ENCODE measurements at places on chromosomes 2 and 18.
A peak's percentile ranks its signal among the peaks of the same experiment; 100 is the strongest.

- DNase-seq: no peak
These were observed 435.6 kb upstream of the REG3G start for GRCh38 chr2:78589871-78590270.

GRCh38 chr2:24077535-24077877 lies 1.4 kb upstream of the SF3B6 start:
- DNase-seq: no peak

- no peak for DNase-seq
These were observed 181.4 kb downstream of the TMEM18 start for GRCh38 chr2:495745-496275.

DNA sequence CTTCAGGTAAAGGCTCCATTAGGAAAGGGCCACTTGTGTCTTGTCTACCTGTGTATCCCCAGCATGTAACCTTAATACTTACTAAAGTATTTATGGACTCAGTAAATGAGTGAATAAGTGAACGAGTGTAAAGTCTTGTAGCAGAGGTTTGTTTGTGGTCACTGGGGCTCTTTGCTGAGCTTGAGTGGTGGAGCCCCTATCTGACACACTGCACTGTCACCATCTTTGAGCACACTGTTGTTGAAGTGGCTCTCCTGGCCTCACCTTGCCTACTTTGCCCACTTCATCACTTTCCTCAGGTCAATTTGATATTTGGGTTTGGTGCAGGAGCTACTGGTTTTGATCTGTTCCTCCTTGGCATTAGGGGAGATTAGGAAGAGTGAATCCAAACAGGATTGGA lies 39.3 kb upstream of the ZEB2 start:
- DNase-seq: no peak

GRCh38 chr18:41955688-41956087 lies 654 bp downstream of the PIK3C3 start:
- DNase-seq: no peak

GRCh38 chr2:72236445-72237067 lies 88.9 kb upstream of the CYP26B1 start:
- DNase-seq: no peak

- DNase-seq: no peak
These were observed 50.2 kb downstream of the TTC21B start for GRCh38 chr2:165903406-165903805.

- DNase-seq: no peak
These were observed 1064.0 kb upstream of the GYPC start for GRCh38 chr2:125591954-125592353.

DNA sequence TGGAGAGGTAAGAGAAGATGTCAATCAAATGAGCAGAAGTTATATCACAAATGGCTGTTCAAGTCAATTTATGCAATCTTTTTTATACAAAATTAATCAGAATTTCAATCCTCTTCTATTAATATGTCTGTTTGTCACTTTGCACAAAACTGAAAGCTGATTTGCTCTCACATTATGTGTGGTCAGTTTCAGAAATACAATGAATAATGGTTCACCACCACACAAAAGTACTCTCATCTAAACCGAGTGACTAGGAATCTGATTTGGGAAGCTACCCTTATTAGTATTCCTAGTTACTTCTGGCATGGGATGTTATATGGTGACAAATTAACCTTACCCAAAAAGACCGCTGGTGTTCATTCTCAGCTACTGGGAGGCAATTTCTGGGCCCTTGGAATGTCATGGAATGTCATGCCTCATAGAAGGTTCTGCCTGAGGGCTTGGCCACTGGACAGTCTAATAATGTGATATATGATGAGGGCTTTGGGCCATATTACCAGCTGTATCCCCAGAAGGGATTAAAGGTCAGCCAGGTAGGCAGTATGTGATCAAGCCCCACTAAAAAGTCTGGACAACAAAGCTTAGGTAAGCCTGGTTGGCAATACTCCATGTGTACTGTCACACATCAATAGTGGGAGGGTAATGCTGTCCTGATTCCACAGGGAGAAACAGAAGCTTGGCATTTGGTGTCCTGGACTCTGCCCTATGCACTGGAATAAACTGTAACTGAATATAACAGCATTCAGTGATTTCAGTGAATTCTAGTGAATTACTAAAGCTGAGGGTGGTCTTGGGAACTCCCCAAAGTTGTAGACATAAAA lies 113.2 kb downstream of the PIGN start:
- DNase-seq: no peak

DNA sequence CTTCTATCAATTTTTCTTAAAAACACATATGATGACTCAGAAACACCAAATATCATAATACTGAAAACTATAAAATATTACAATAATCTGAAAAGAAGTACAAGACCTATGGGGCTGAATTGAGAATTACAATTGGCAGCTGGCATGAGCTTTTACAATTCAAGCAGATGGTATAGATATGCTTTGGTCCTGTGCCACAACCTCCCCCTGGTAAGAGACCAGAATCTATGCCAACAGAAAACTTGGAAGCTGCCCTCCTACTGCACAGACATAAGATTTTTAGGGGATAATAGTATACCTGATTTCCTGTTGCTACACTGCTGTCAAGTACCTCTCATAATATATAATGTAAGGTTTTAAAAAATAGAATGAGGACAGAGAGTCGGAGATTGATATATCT lies 46.8 kb upstream of the CDH7 start:
- no peak for DNase-seq

DNA sequence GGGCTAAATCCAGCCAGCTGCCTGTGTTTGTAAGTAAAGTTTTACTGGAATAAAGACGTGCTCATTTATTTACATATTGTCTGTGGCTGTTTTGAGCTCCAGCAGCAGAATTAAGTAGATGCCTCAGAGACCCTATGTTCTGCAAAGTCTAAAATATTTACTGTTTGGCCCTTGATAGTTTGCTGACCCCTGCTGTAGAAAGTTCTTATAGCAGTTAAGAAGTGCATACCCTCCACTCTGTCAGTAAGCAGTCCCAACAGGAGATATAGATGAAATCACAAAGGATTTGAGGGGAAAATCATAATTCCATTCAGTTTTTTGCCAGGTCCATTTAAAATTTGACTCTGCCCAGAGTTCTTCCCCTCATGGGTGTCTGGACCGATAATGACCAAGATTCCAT lies 50.1 kb upstream of the ITM2C start:
- DNase-seq: no peak

DNA sequence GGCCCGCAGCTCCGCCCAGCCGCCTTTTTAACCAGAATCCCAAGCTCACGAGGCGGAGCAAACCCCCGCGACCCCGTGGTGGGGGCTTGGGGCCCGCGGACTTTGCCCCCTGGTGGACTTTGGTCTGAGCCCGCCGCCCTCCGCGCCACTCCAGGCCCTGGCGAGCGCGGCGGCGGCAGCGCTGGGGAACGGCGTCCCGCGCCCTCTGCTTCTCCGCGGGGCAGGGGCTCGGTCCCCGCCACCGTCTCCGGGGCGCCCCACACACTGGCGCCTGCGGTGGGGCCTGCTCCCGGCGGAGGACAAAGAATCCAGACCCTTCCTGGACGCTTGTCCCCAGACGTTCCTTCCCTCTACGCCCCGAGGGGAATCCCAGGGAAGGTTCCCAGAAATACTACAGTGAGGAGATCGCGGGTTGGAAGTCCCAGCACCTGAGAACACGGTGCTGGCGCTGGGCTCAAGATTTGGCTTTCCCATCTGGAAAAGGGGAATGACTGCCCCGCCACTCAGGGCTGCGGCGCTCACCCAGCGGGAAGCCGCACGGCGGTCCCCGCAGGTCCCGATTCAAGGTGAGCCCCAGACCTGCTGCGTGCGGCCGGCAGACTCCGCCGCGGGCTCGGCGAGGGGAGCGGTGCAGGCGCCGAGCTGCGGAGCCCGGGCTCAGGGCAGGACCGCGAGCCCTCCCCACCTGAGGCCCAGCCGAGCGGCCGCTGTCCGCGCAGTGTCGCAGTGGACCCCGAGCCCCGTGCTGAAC lies at the start of gene HAAO:
TSS of gene HAAO (minus strand) at position 1 of the 751 bp plus-strand sequence. CDS start 47 bp downstream, outside the sequence.
- DNase-seq: peak; percentile 57

DNA sequence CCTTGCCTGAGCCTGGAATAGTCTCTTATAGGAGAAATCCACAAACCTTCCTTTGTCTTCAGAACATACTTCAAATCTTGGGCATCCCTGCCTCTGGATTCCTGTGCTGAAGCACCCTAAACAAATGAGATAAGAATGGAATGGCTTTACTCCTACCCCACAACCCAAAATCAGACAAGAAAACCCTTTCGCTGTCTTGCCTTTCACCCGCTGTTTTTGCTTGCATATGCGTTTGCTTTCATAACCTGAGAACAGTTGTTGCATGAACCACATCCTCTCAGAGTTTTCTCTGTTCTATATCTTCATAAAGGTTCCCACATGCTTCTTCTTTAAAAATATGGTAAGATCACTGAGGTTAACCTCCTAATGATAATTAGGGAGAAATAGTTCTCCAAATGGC lies 132.1 kb upstream of the MAP3K20 start:
- DNase-seq: no peak

DNA sequence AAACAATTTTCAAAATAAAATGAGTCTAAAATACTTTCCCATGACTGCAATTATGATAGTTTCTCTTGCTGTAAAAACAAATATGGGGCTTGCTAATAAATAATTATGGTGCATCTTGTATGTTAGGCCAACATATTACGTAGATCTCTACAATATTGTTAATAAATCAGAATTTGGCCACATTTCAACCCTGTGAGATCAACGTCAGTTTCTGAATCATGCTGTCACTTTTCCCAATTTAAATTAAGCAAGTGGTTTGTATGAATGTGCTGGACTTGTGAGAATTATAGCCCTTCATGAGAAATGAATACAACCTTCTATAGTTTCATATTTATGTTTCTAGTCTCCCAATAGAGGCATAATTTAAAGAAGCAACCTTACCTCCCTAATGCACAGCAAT lies 808.9 kb downstream of the SUCLG1 start:
- no peak for DNase-seq

GRCh38 chr2:119760237-119760955 lies 674 bp downstream of the PTPN4 start:
- no peak for DNase-seq

DNA sequence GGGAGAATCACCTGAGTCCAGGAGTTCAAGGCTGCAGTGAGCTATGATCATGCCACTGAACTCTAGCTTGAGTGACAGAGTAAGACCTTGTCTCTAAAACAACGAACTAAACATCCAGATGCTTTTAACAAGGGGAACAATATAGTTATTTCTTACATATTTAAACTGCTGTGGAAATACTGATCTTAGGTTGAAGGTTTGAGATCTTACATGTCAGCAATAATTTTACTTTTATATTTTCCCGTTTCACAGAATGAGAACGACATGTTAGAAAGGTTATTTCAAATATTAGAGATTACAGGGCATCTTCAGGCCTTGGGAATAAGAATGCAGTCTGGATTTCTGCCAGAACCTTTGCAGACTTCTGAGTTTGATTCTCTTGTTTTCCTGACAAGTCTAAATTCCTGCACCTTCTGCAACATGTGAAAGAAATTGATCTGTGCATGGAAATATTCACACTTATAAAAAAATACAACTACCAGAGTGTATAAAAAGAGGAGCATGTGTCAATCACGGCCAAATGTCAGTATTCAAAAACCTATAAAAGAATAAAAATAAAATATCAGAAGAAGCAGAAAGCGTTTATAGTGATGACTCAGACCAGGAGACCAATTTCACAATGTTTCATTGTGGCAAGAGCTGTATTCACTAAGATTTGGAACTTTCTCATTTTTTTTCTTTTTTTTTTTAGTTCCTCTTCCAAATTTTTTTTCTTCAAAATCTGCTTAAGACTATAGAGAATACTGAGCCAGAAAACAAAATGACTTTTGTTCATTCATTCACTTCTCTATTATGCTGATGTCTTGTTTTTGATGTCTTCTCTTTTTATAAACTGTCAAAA lies 29.6 kb downstream of the COLEC12 start:
- DNase-seq: peak; percentile 89

GRCh38 chr2:43070030-43070429 lies 156.4 kb downstream of the ZFP36L2 start:
- no peak for DNase-seq

DNA sequence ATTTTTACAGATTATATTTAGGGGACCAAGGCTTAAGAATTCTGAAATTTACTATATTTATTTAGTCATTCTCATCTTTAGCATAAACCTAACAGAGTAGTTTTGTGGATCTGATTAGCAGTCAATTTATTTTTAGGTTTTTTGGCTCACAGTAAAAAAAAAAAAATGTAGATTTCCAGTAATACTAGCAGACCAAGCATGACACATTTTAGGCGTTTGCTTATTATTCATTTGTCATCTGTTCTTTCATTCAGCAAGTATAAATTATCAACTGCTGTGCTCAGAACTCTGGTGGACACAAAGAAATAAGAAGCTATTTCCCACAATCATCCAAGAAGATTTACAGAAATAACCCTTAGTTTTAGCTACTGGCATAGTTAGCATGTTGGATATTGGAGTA lies 20.6 kb downstream of the PDE1A start:
- DNase-seq: no peak

GRCh38 chr2:24220554-24221291 lies 45.9 kb downstream of the FAM228A start:
- DNase-seq: no peak

GRCh38 chr2:187057466-187057865 lies 208.5 kb upstream of the ZSWIM2 start:
- DNase-seq: no peak

DNA sequence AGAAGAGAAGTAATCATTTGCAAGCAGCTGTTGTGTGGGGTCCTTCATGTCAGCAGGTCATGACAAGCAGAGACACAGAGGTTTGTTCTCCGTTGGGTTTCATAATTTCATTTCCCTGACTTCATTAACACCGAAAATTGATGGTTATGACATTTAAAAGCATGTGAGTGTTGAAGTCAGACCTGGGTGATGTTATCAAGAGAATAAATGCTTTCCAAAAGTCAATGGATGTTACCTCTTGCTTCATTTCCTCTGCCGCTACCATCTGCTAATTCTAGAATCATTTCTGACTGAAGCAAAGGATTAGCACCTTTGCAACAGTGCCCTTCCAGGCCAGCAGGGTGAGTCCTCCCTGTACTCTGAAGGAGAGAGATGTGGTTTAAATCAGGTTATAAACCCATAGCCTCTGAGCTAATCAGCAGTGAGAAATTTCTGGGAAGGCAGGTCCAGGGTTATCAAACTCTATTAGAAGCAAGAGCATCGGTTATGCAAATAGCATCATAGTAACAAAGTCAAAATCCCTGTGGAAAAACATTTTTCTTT lies 446.2 kb downstream of the PIK3C3 start:
- no peak for DNase-seq

GRCh38 chr2:20362701-20363435 lies 12.2 kb upstream of the PUM2 start:
- DNase-seq: no peak

- DNase-seq: no peak
These were observed 33.5 kb upstream of the REL start for GRCh38 chr2:60847854-60848253.

DNA sequence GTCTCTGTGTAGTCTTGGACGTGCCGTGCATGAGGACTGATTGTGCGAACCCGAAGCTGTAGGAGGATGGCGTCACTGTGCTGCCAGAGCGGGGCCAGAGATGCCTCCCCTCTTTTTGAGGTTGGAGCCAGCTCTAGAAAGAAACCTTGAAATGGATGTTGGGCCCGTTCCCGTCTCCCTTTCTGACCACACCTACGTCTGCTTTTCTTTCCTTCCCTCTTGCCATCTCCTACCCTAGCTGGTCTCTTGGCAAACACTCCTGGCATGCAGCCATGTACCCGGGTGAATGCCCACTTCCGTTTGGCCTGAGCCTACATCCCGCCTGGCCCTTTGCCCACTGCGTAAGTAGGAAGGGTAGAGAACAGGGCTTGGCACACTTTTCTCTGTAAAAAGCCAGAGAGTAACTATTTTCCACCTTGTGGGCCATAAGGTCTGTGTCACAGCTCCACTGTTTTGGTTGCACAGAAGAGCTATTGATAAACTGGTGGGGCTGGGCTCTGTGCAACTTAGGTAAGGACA lies 37.4 kb downstream of the SH3BP4 start:
- peak; percentile 71 for DNase-seq
